Caki2 (cell line): ENCODE measurements at places on chromosomes 6 and 20.

- DNase-seq: no peak
Measured at GRCh38 chr6:38909015-38909730, 139.4 kb upstream of the GLP1R start.

DNA sequence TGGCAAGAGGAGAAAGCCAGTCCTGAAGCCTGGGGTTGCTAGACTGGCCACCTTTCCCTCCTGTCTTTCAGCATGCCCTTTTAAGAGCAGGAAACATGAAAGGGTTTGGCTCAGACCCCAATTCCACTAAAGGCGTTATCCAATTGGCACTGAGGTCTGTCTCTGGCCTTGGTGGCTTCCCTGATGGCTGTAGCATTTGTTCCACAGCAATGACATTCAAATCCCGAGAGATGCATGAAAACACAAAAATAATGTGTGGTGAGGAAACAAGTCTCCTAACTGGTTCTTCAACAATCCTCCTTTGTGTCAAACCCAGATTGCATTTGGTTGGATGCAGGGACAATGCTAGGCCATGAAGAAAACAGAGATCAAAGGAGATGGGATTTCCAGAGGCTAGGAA, 56.5 kb upstream of the ADTRP start:
- DNase-seq: no peak

DNA sequence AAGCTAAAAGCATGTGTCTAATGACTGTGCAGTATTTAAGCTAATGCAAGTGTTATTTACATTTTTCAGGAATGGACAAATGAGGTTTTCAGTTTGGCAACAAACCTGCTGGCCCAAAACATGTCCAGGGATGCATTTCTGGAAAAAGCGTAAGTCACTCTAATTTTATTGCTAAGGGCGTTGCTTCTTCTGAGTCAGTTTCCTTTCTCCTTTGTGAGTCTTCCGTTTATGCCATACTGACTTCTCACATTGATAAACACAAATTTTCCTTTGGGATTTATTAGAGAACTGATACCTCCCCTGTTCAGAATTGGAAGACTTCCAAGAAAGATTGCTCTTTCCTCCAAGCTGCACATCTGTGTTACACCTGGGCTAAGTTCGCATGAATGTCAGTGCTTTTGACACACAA, 422.9 kb upstream of the PLCB4 start:
- DNase-seq: no peak

DNA sequence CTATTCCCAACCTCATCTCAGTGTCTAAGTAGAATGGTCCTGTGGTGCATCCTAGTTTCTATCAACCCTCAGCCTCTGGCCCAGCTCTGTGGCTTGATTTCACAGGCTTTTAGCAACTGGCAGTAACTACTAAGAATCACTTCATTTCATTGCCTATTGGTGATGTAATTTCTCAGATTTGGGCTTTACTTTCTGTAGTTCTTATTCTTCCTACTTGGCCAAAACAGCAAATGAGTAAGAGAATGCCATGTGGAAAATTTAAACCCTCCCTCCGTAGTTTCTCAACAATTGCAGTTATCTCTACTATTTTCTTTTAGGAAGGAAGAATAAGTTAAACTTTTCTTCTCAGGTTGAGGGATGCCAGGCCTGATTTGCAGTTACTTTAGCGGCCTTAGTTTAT, 387.3 kb downstream of the CDKAL1 start:
- no peak for DNase-seq

DNA sequence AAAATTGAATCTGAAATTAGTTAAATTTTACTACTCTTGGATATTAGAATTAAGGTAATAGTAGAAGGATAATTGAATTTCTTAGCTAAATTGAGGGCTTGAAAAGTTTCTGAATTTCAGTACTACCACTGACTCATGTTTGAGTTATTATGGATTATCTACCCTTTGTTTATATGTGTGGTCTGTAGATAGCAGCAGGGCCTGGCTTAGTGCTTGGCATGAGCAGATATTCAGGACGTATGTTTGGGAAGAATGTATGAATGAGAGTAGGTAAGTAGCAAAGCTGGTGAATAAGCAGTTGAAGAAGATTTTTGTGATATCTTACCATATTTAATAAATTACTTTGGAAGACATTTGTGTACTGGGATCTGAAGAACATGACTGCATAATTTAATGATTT, 152.7 kb downstream of the MACROD2 start:
- no peak for DNase-seq

- no peak for DNase-seq
Measured at GRCh38 chr6:6227896-6228295, 92.6 kb downstream of the F13A1 start.

GRCh38 chr20:3925899-3926638, 36.9 kb downstream of the PANK2 start:
- no peak for DNase-seq

- no peak for DNase-seq
Measured at GRCh38 chr20:62288535-62289105, 14.2 kb upstream of the ADRM1 start.

DNA sequence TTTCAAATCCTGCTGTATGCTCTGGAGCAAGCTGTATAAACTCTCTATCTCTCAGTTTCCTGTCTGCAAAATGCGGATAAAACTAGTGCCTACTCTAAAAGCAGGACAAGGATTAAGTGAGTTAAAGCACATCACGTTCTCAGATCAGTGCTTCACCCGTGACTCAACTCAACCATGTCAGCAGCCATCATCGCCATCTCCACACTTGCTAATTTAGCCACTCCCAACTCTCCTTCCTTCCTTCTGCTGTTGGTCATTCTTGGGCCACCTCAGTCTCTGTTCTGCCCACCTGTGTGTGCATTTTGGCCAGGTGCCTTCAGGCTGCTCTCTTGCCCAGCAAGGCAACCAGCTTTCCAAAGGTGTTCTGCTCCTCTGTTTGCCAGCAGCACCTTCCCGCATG, 260.0 kb upstream of the CDYL start:
- DNase-seq: no peak

DNA sequence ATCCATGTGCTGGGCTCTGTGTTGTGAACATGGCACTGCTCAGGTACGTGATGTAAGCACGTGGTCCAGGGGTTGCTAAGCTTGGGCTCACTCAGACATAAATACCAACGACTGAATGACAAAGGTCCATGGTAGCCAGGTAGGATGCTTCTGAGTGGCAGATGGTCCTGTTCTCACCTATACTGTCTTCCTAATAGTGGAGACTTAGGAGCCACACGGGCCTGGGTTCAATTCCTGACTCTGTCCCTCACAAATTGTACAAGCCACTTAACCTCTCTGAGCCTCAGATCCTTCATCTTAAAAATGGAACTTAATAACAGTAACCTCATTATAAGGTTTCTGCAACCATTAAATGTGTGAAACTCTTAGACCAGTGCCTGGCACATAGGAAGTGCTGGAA, 6.8 kb downstream of the GCM2 start:
- no peak for DNase-seq
